Spleen (tissue), 13 donors: ENCODE measurements at places on chromosomes 6 and 20. TPM values are rescaled to one million over a fixed set of nuclear protein-coding genes. Genes with fewer than 3 reads are reported as not detected.
A peak's percentile ranks its signal among the peaks of the same experiment; 100 is the strongest.

HNF4A gene
- total RNA-seq = not detected

TRIM15 gene
- not detected for total RNA-seq

DNA sequence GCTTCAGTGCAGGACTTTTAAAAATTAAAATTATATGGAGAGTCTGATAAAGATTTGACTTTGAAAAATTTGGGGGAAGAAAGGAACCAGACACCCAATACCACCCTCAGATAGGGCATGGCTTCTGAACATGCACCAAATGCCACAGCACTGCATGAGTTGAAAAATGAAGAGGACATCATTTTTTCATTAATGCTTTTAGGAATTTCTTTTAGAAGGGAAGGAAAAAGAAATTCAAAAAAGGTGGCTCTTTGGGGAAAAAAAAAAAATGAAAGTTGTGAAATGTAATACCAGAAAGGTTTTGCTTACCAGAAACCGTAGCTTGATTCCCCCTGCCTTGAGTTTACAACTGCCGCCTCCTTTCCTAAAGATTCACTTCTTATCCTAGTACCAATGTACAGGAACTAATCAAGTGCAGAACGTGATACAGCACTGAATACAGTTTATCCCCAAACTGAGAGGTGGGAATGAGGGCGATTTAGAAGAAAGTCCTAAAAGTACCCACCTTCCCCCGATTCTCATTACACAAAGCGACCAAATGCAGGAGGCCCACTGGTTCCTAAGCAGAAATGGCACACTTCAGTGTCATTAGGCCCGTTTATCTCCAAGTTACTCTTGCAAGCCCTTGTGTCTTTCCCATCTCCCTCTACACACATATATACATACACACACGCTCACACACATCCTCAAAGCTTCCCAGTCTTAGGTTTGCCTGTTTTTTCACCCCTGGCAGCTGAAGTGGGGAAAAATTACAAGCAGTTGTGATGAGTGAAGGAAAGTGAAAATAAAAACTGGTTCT lies 2.8 kb downstream of the PPP1R10 start:
- no peak for DNase-seq

EDN3 gene
- total RNA-seq = 11.8 TPM

NKX2-4 gene
- total RNA-seq = not detected

PHACTR1 gene
- 45.3 TPM for total RNA-seq

MRAP2 gene
- 0.97 TPM for total RNA-seq

MUC21 gene
- total RNA-seq = not detected

- DNase-seq = no peak
Measured at GRCh38 chr6:83183082-83183828, 9.8 kb downstream of the PGM3 start.

SPTLC3 gene
- total RNA-seq = 3.3 TPM

- no peak for DNase-seq
Measured at GRCh38 chr6:125700581-125701353, 48.7 kb upstream of the HEY2 start.

DNA sequence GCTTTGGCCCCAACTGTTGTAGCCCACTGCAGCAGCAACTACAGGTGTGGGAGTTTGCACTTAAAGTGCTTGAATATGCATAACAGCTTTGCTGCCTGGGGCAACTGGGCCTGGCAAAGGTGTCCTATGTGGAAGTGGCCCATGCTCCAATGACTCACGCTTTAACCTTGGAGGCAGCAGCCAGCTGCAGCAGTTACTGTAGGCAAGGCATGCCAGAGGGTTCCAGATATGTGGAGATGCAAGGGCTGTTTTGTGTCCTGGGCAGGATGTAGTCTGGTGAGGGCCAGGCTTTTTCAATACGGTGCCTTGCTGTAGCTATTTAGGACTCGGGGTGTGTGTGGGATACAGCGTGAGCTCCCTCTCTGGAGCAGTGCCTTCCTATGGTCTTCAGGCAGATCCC lies 150.3 kb downstream of the NKAIN2 start:
- no peak for DNase-seq

- DNase-seq = no peak
Measured at GRCh38 chr6:3381233-3381921, 75.5 kb downstream of the SLC22A23 start.

VSX1 gene
- total RNA-seq = not detected

GRCh38 chr20:52210037-52210990 lies 18.7 kb upstream of the ZFP64 start:
- no peak for DNase-seq

GRCh38 chr6:32214126-32214525 lies 9.7 kb downstream of the NOTCH4 start:
- DNase-seq = no peak

GRCh38 chr20:48880981-48881657 lies 40.4 kb upstream of the ARFGEF2 start:
- DNase-seq = no peak

SLC17A1 gene
- total RNA-seq = not detected

ELOVL2 gene
- not detected for total RNA-seq

DNA sequence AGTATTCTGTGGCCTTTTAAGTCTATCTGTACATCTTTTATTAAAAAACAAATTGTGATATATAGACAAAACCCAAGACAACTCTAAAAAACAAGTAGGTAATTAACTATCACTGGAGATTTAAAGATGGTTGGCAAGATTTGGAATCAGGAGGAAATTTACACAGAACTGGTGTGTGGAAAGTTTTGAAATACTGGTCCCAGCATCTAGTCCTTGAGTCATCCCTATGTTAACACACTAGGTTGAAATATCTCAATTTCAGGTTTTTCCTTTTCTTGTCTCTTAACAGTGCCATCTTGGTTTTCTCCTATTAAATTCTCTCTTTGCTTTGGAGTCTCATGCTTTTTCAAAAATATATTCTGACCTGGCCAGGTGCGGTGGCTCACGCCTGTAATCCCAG lies 27.5 kb downstream of the SASH1 start:
- DNase-seq = no peak

DDO gene
- total RNA-seq = 4.1 TPM

SLC22A16 gene
- 2.6 TPM for total RNA-seq

FAM184A gene
- total RNA-seq = 1.0 TPM

- no peak for DNase-seq
Measured at GRCh38 chr20:62576815-62577489, 65.4 kb upstream of the SLCO4A1 start.

GRCh38 chr6:7087491-7087979 lies 20.2 kb upstream of the RREB1 start:
- no peak for DNase-seq

GRCh38 chr6:146697921-146698320 lies 99.1 kb downstream of the ADGB start:
- DNase-seq = no peak

GRCh38 chr6:45045253-45045601 lies 282.9 kb upstream of the RUNX2 start:
- DNase-seq = no peak

- peak; percentile 53 for DNase-seq
Measured at GRCh38 chr20:61756966-61757677, 308.6 kb downstream of the TAF4 start.

- no peak for DNase-seq
Measured at GRCh38 chr6:40328386-40328985, 258.7 kb downstream of the LRFN2 start.

DNA sequence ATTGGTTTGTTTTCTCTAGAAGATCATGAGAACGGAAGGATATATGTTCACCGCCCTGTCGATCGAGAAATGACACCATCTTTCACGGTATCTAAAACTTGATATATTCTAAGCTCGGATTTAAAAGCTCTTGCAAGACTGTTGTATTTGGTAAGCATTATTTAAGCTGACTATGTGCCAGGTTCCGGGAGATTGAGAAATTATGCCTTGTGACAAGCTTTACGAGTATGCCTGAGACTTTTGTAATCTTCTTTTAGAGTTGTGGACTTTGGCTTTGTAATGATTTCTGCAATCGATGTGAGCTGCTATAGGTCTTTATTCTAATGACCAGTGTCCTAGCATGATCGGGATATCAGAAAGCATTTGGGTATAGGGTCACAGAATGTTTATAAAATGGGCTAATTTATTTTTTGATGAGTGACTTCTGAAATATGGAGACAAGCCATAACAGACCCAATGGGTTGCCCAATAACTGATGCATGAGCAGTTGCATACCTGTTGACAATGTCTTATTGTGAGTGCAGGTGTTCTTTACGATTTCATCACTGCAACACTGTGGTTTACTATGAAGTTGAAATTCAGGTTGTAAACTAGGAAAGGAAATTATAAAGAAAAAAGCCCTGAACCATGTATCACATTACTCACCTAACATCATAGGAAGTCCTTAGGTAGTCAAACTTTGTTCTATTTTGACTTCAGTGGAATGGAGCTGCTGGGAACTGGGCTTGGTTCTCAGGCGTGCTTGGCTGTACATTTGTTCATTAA lies 14.0 kb downstream of the CDH26 start:
- DNase-seq = no peak

- DNase-seq = no peak
Measured at GRCh38 chr6:79874531-79875134, 72.7 kb downstream of the ELOVL4 start.

OPN5 gene
- not detected for total RNA-seq

DNA sequence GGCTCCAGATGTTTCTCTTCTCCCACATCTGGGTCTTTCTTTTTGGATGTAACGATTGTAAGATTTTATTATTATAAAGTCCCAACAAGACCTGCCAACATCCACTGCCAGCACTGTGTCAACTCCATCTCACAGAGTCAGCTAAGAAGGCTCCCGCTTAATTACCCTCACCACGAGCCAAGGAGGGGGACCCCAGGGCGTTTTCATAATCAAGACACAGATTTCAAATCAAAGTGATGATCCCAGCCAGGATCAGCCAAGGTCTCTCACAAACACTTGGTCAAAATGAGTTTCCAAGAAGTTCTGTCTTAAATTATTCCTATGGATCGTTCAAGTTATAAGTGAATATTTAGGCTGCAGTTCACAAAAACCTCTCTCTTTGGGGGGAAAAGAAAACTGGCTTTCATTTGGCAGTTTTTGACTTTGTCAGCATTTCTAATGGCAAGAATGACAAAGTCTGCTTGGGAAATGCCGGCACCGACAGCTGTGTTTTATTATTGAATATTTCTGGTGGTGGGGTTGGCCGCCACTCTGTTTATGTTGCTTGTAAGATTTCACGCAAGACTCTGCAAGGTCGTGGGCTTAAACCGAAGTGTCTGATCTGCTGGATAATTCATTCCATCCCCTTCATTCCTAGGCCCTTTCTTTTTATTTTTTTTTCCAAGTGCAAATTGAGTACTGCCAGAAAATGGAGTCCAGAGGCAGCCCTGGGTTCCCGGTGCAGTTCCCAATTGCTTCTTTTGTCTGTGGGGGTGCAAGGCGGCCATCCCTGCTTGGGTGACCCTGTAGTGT lies 170.2 kb upstream of the PMEPA1 start:
- DNase-seq = no peak

LTA gene
- total RNA-seq = 3.9 TPM

TBXT gene
- not detected for total RNA-seq

DNA sequence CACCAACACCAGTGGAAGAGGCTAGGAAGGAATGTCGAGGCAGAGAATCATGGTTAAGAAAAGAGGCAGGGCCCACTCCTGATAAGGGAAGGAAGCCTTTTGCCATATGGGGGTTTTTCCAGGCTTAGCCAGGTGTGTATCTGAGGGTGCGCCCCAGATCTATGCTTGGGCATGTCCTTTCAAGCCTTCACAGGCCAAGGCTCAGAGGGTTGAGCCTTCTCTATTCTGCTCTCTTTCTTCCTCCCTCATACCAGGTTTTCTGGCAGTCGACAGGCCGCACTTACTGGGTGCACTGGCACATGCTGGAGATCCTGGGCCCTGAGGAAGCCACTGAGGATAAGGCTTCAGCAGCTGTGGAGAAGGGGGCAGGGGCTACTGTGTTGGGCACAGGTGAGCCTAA lies 4.7 kb downstream of the CUL9 start:
- peak; percentile 20 for DNase-seq

PRPH2 gene
- total RNA-seq = 1.8 TPM

- DNase-seq = no peak
Measured at GRCh38 chr6:159105716-159106115, 60.9 kb upstream of the TAGAP start.

- DNase-seq = no peak
Measured at GRCh38 chr20:7503501-7503900, 436.8 kb downstream of the HAO1 start.

- no peak for DNase-seq
Measured at GRCh38 chr6:131001945-131002660, 60.9 kb downstream of the EPB41L2 start.

GRCh38 chr20:41150664-41151063 lies 13.3 kb downstream of the PLCG1 start:
- no peak for DNase-seq

DNA sequence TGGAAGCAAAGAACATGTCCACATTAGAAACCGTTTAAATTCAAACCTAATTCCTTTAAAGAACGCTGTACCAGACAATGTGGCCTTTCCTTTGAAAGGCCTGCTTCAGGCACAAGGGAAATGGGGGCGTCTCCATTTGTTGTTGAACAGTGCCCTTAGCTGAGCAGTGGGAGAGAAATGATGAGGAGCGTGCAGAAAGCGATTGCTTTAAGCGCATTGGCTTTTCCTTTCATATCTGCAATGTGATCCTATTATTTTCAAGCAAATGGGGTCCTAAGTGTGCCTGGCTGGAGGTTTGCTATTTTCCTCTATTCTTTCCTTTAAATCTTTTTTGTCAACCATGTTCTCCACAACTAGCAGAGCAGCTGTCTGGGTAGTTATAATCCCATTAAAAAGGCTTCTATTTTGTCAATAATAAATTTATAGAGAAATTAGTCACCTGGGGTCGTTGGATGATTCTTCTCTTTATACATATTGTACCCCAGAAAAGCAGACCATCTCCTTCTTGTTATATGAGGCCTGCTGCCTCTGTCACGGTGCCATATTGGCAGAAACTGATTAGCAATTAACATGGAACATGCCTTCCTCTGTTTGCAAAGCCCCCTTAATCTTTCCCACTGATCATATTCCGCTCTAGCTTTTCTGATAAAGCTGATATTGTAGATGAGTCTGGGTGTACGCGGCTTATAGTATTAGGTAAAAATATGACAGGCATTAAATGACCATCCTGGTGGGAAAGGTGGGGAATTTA lies 151.1 kb upstream of the JAG1 start:
- no peak for DNase-seq

DNA sequence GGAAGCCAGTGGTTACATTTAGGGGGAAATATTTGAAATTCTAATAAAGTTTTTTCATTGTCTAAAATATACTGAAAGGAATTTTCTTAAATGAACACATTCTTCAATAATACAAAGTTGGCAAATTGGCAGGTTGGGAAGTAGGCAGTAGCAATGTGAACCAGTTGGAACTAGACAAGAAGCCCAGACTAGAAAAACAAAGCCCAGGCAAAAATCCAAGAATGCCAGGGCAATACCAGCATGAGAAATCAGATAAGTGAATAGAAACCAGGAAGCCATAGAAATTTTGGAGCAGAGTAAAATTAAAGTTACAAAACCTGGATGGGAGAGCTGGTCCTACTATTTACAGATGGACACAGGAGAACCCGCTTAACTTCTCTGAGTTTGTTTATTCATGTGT lies 52.2 kb downstream of the TPBG start:
- DNase-seq = no peak

DNA sequence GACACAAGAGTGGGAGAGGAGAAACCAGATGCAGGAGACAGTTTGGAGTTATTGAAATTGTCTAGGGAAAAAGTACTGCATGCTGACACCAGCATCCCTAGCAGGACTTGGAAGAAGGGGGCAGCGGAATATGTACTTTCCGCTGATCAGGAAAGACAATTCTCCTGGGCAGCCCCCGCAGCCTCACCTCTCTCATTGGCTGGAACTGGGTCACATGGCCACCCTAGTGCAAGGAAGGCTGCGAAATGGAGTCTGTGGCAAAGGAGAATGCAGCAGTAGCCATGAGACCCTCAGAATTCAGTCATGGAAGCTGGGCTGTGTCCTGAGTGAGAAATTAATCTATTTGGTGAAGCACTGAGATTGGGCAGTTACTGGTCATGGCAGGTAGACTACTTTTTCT lies 131.3 kb downstream of the CLIC5 start:
- DNase-seq = no peak

- DNase-seq = no peak
Measured at GRCh38 chr6:11711003-11711983, 67.3 kb downstream of the ADTRP start.
